ENCODE measurements at places on chromosomes 6 and 20.

DNA sequence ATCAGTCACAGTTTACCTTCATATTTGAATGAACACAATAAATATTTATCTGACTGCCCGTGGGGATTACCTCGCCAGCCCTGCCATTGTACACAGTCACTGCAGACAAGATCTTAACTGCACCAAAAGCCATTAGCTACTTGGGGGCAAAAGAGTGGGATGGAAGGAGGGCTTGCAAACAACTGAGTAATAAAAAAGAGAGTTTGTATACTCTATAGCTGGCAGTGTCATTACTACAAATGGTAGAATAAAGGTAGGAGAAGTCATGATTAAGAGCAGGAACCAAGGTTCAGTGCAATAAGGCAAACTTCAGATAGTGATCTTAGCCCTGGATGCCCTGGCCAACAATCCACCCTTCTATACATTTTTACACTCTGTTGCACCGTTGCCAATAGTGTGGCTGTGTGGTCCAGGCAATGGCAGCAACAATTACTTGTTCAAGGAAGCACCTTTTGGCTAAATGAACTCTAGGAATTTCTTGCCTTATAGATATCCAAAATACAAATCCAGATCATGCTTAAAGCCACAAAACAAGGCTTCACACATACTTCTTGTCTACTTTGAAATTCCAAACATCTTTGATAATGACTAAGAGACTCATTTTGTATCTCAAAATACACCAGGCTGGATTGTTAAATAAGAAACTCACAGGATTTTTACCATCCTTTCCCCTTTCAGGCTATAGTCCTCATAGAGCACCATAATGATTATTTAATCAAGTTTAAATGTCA lies 955.4 kb upstream of the ADGRB3 start:
- DNase-seq, result no peak

- no peak for DNase-seq
Observed at GRCh38 chr6:63997734-63998133, 362.1 kb downstream of the PHF3 start.

DNA sequence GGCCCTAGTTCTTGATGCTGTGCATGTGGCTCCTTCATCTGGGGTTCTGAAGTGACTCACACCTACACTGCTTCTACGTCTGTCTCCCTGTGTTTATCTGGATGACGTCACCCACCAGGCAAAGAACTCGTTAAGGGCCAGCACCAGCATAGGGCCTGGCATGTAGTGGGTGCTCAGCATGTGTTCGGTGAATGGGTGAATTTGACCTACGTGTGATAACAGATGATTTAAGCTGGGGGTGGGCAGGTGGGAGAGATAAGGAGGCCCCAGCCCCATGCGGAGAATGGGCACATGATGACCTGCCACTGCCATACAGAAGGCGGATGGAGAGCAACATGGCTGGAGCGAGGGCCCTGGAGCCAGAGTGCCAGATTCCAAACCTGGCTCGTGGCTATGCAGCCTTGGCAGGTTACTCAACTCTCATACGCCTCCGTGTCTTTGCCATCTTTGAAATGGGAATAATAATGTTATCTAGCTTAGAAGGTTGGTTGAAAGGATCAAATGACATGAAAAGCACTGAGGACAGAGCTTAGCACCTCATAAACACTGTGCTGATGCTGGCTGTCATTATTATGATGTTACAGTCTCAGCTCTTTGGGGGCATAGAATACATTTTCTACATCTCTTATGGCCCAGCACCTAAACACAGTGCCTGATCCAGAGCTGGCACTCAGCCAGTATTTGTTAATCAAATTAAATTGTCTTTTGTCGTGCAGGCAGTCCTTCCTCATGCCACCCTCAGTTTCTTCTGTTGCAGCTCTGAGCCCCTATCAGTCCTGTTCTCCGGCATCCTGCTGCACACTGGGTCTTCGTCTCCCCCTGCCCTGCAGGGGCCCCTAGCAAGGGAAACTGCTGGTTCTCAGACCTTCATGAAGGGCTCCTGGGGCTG lies 39.6 kb downstream of the VEGFA start:
- no peak for DNase-seq

DNA sequence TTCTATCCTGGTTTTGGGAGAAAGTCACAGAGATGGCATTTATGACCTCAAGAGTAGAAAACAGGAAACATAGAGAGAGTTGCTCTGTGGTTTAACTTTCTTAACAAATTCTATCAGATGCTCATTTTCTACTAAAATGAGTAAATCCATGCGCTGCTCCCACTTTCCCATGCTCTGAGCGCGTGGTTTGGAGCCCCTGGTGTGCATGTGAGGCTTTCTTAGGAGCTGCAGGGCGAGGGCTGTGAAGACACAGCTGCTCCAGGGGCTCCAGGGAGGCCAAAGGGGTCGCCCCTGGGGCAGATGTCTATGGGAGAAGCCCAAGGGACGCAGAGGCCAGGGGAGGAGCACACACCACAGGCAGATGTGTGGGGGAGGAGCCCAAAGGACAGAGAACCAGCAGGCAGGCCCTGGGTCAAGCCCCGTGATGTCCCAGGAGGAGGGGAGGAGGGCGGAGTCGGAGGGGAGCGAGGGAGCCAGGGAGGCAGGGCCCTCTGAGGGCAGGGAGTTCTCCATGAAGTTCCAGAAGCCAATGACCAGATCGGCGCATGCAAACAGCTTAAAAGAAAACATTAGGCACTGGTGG lies 122.9 kb downstream of the IRF4 start:
- DNase-seq, result no peak

- DNase-seq, result no peak
Observed at GRCh38 chr6:35654883-35655282, 33.8 kb downstream of the FKBP5 start.

DNA sequence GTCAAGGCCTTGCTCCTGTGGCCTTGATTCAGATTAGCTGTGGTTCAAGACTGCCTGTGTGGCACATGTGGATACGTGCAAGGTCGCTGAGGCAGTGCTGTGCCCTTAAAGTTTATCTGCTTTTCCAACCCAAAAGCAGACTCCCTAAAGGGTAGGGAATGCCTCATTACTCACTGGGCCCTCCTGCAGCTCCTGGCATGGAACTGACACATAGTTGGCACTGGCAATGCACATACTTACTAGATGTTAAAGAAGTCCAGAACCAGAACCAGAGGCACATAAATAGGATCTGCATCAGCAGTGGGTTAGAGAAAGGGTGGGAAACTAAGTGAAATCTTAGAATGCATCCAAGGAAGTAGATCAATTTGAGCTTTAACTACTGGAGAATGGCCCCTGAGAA lies 90.6 kb upstream of the MLN start:
- DNase-seq, result no peak

DNA sequence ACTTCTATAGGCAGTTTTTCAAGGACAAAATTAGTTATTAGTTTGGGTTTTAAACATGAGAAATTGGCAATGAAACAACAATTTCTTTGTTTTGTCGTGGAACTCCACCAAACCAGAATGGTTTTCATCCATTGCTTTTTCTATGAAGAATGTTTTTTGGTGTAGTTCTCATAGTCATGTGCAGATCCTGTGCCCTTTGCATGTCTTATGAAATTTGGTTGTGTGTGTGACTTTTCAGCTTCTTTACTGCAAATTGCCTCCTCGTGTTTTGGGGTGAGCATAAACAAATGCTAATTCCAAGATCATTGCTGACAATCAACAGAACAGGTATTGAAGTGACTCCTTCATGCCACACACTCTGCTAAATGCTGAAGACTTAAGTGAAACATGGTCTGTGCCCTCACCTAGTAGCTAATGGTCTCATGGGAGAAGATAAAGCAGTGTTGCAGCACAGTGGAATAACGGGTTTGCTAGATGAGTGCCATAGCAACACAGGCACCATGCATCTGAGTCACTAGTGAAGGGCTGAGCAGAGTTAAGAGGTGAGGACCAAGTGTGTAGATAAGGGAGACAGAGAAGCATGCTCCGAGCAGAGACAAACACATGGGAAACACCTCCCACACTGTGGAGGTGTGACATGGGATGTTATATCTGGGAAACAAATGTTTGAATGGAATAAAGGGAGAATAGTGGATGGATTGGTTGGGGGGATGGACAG lies 120.0 kb downstream of the SLC16A10 start:
- DNase-seq, result no peak

GRCh38 chr20:17873410-17874270 lies 95.0 kb downstream of the SNX5 start:
- DNase-seq, result no peak

DNA sequence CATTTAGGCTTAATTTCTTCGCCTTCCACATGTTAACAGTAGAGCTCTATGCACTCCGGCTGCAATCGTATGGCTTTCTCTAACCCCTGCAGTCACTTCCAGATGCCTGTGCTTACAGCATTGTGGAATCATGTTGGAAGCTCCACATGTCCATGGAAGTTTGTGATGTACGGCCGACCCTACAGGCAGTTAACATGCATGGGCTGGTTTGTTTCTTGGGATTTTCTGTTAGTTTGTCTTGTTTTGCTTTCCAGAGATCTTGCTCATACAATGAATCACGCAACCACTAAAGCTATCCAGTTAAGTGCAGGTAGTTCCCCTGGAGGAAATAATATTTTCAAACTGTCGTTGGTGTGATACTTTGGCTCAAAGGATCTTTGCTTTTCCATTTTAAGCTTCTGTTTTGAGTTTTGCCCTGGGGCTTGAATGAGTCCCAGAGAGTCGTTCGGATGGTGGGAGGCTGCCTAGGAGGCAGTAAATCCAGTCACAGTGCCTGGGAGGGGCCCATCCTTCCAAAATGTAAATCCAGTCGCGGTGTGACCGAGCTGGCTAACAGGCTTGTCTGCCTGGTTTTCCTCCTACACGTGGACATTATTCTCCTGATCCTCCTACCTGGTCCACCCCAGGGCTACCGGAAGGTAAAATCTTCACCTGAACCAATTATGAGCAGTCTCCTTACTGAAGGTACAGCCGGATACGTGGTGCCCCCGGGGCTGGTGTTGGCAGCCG lies 225.9 kb downstream of the SMOC2 start:
- DNase-seq, result no peak

- DNase-seq, result no peak
Observed at GRCh38 chr6:99491171-99491570, 24.1 kb downstream of the USP45 start.

DNA sequence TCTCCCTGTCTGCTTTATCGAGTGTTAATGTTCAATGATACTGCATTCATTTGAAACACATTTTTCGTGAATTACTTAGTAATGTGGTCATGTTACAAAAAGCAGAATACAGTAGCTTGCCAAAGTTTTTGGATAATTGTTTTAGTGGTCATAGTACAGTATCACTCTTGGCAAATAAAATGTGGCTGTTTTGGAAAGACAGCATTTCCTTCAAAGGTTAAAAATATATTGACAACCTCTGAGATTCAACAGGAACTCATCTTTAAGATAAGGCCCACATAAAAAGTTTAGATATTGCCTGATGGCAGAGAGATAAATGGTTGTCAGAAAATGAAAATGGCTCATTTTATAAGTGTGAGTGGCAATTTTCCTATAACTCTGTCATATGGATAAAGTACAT lies 297.7 kb upstream of the MAN1A1 start:
- DNase-seq, result no peak

GRCh38 chr6:31510007-31510406 lies 12.1 kb downstream of the MICB start:
- no peak for DNase-seq

- DNase-seq, result no peak
Observed at GRCh38 chr6:27806981-27807440, 105.2 kb downstream of the OR2B2 start.

Measured in NCI-H187 (cell line).